CD4-positive, alpha-beta T cell treated with Interferon alpha-2 for 1 hour (primary cell): ENCODE measurements at places on chromosomes 13 and 19.

DNA sequence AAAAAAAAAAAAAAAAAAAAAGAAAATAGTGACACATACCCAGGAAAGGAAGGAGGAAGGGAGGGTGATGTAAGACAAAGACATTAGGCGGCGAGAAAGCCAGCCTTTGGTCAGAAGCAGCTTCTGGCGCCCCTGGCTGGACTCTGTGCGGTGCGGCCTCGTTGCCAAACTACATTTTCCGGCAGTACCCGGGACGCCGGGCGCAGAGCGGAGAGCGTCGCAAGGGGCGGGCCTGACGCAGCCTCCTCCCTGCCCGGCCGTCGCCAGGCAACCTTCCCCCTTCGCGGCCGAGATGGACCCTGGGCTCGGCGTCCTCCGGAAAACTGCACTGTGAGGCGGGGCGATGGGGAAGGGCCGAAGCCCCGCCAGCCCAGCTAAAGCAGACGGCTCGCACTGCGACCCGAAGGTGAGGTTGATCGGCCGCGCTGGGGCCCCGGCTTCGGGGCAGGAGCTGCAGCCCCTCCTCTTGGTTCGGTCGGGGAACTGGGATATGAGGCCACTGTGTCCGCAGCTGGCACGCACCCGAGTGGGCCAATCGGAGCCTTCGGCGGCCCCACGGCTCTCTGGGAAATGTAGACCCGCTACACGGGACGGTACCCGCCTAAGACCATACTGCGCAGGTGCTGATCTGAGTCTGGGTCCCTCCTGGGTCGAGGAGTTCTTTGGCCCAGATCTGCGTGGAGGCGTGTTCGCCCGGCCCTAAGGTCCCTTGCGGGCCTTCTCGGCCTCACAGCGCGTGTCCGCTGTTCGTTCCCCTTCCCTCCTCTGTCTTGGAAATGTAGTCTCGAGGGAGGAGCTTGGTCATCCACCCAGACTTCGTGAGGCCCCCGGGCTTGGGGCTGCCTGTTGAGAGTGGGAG lies 2.3 kb upstream of the MZF1 start:
- DNase-seq = peak; percentile 85

DNA sequence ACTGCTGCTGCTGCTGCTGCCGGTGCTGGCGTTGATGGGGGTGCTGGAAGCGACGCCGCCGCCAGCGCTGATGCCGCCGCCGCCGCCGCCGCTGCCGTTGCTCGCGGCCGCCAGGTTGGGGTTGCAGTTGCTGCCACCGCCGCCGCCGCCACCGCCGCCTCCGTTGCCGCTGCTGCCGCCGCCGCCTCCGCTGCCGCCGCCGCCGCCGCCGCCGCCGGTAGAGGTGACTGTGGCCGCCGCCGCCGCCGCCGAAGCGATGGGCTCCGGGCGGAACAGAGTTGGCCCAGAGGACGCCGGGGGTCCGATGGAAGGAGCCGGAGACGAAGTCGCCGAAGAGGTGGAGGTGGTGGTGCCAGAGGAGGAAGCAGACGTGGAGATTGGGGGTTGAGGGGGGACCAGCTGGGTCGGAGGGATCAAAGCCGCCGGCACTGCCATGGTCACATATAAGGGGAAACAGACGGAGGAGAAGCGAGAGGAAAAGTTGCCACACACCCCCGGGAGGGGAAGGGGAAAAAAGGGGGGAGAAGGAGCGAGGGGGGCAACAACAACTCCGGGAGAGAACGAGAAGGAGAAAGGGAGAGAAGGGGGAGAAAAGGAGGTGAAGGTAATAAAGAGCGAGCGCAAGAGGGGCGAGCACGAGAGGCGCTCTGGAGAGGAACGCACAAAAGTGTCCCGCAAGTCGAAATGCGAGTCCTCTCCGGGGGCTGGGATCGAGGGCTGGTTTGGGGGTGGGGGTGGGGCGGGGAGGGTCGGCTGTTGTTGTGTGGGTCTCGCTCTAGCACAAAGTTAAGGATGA lies 471 bp downstream of the DACH1 start:
- DNase-seq = no peak

DNA sequence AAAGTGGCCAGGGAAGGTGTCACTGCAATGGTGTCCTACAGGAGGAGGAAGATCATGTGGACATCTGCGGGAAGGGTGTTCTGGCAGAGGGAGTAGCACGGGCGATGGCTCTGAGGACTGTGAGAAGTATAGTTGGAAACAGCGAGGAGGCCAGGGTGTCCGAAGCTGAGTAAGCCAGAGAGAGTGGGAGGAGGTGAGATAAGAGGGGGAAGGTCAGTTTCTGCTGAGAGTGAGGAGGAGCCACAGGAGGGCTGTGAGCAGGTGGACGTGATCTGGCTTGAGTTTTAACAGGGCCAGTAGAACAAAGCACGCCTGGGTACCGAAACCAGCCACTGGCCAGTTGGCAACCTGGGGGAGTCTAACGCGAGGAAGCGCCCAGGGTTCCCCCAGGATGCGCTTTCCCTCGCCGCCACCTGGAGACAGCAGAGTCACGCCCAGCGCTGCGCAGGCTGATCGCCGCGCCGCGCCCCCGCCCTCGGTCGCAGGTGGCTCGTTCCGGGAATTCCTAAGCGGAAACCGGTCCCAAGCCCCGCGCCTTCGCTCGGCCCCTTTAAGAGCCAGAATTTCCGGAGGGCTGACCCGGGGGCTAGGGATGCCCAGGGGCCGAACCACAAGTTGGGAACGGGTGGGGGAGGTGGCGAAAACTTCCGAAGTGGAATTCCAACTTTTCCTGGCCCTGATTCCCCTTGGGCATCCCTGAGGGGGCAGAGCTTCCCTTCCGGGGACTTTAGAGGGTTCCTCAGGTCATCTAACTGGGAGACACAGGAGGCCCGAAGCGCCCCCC lies 1.1 kb upstream of the LSR start:
- peak; percentile 76 for DNase-seq

DNA sequence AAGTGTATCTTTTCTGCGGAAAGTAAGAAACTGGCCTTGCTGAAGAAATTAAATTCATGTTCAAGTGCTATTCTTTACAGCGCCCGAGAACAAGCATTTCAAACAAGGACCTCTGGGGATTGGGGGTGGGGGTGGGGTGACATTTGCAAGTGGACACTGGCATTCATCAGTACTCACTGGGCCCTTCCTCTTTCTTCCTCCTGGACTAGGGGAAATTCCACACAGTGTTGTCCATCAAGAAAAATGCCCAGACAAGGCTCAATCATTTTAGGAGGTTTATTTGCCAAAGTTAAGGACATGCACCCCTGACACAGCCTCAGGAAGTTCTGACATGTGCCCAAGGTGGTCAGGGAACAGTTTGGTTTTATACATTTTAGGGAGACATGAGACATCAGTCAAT lies 22.9 kb upstream of the OR10H1 start:
- DNase-seq = no peak

DNA sequence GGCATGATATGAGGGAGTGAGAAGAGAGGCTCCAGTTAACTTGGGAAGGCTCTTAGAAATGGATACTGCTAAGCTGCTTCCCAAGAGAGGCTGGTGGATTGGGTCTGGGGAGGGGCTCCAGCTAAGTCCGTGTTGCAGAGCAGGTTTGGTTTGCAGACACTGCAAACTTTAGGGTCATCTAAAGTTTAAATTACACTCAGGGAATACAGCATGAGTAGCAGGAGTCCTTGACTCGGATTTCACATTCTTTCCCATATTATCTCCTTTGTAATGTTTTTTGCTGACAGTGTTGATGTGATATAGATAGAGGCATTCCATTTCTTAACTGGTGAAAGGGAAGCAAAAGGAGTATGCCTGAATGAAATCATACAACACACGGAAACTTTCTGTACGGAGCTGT lies 31.9 kb downstream of the SGCG start:
- DNase-seq = no peak

GRCh38 chr19:20252613-20253012 lies 85.6 kb downstream of the ZNF486 start:
- no peak for DNase-seq

- DNase-seq = peak; percentile 60
Measured at GRCh38 chr19:51514866-51515481, 13.4 kb upstream of the SIGLEC12 start.

- no peak for DNase-seq
Measured at GRCh38 chr19:46970815-46971214, 48.8 kb upstream of the NPAS1 start.

DNA sequence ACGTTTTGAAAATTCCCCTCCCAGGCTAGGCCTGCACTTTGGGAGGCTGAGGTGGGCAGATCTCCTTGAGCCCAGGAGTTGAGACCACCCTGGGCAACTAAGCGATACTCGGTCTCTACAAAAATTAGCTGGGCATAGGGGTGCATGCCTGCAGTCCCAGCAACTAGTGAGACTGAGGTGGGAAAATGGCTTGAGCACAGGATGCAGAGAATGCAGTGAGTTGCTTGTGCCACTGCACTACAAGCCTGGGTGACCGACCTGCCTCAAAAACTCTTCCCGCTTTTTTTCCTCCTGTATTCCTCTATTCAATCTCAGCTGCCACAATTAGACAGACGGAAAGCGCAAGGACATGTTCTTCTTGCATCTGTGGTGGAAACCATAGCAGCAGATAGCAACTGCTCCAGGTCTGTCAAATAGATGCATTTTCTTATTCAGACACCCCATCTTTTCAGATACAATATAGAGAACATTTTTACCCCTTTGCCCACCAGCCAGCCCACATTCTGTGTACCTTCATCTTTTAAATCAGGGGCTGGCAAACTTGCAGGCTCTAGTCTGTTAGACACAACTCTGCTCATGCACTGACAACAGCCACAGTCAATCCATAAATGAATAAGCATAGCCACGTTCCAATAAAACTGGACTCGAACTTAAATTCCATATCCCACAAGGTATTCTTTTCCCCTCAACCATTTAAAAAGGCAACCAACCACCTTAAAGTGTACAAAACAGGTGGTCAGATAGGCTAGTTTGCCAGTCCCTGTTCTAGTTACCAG lies 4.8 kb downstream of the TPT1 start:
- DNase-seq = no peak

- DNase-seq = no peak
Measured at GRCh38 chr19:30580673-30581072, 208.5 kb downstream of the ZNF536 start.

GRCh38 chr13:96294930-96295881 lies 205.3 kb downstream of the HS6ST3 start:
- DNase-seq = no peak
